Stimulated activated CD4-positive, alpha-beta T cell treated with anti-CD3 and anti-CD28 coated beads, Interleukin-12 subunit alpha, Interleukin-12 subunit beta, amount 100 ng/mL, for 24 hours (primary cell): ENCODE measurements at places on chromosomes 3 and 15.

DNA sequence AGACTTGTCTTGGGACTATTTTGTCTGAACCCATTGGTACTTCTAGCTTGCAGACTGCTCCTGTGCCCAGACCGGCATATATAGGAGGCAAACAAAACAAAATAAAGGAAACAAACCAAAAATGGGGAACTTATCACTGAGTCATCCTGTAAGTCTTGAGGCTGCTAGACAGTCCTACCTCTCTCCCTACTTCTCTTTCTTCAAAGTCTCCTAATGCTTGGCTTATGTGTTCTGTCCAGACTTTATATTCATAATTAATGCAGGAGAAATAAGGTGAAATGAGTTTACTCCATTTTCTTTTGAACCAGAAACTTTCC lies 266.2 kb downstream of the ZNF385D start:
- DNase-seq = no peak

- no peak for DNase-seq
Observed at GRCh38 chr3:42128526-42128925, 37.4 kb downstream of the TRAK1 start.

- no peak for DNase-seq
Observed at GRCh38 chr15:31806106-31806505, 224.2 kb upstream of the CHRNA7 start.

DNA sequence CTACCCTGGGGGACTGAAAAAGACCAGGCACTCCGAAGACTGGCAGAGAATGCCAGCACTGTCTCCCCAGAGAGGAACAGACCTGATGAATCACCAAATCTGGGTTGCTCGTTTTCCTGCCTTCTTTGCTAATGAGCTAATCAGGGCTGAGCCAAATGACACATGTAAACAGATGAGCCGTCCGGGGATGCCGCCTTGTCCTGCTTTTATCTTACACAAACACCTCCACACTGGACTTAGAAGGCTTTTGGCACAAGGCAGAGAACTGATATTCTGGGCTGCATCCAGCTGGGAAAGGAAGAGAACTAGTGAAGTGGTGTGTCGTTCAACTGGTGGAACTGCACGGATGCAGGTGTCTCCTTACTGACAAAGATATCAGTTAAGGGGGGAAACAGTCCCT lies 88.1 kb downstream of the MECOM start:
- DNase-seq = no peak
